ENCODE measurements at places on chromosomes 5 and 9.

DNA sequence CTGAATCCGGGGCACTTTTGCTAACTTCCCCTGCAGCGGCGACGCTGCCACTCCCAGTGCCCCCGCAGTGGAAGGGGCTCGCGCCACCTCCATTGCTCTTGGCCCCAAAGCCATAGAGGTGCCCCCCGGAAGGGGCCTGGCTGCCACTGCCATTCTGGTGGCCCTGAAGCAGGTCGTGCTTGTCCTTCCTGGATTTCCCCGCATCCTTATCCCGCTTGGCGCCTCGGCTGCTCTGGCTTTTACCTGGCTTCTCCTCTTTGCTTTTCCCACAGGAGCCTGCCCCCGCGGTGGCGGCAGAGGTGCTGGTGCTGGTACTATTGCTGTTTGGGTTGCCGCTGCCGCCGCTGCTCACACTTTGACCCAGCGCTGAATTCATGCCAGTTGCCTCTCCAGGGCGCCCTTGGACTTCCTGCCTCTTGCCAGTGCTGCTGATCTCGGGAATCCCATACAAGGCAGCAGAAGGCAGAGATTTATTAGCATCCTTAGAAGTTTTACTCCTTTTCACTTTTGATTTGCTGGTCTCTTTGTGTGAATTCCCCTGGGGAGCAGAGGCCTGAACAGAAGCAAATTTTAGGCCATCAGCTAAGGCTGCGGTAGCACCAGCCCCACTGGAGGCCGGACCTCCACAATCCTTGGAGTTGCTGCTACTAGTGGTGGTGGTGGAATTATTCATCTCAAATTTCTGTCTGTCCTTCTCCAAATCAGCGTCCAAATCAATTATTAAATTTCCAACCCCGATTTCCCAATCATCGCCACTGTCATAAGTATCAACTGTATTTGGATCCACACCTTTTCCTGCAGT is 2.1 kb downstream of the ZNF608 start:
- no peak for DNase-seq

DNA sequence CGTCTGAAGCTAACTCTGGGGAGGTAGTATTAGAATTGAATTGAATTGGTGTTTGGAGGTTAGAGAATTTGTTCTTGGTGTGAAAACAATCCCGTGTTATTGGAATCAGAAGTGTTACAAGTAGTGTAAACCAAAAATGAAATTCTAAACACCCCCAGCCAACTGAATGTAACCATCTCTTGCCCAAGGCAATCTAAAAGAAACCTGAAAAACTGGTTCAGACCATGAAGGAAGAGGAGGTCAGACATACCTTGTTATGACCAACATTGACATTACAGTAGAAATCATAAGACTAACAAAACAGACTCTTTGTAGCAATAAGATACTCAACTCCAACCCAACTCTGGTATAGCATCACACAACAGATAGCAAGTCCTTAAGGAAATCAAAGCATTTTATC is 159.0 kb downstream of the TUSC1 start:
- DNase-seq, result no peak

DNA sequence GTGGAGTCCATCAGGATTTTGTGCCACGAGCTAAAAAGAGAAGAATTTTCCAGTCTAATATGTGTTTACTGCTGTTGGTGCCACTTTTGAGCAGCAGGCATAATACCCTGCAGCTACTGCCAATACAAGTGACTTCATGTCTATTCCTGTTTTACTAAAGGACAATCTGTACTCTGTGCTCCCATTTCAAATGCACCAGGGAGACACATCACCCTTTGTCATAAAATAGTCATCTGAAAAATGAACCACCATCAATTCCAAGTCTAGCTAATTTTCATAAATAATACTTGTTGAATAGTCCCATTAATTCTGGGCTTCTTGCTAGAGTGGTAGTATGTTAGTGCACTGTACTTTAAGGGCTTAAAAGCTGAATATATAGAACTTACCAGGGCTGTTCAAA is 8.9 kb upstream of the PKD2L2 start:
- no peak for DNase-seq

GRCh38 chr9:93173365-93174051 is 10.4 kb upstream of the WNK2 start:
- DNase-seq, result no peak

GRCh38 chr5:94402096-94402495 is 216.3 kb downstream of the KIAA0825 start:
- DNase-seq, result no peak

GRCh38 chr5:66617226-66617861 is 21.2 kb downstream of the MAST4 start:
- no peak for DNase-seq

GRCh38 chr5:53480416-53481158 is at the start of gene FST:
Gene FST, plus strand, starts transcription at chr5:53480629. Its CDS starts 163 bp downstream, at chr5:53480792.
- DNase-seq, result peak; percentile 49

GRCh38 chr5:132886064-132886823 is 12.8 kb downstream of the LEAP2 start:
- no peak for DNase-seq

DNA sequence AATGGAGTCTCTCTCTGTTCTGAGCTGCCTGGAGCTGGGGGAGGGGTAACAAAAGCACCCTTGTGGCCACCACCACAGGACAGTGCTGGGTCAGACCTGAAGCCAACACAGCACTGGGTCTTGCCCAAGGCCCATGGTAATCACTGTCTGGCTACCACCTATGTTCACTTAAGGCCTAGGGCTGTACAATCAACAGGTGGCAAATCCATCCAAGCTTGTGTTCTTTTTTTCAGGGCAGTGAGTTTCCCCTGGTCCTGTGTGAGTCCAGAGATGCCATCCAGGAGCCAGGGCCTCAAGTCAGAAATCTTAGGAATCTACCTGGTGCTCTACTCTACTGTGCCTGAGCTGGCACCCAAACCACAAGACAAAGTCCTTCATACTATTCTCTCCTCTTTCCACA is 20.1 kb upstream of the OTP start:
- no peak for DNase-seq

DNA sequence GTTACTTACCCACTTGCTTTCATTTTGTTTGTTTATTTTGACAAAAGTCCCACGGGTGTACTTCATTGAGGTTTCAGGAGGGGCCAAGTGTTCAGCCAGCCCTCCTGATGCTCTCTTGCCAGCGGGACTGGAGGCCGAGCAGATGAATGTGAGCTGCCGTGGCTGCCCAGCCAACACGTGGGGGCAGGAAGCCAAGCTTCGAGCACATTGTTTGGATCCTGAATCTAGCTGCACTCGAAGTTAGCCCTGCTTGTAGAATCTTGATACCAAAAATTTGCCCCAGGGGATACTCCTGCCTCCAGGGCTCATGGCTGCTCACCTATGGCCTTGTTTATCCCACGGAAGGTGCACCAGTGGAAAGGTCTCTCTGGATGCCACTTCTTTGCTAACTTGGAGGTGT is 49.3 kb downstream of the RASGEF1C start:
- no peak for DNase-seq

DNA sequence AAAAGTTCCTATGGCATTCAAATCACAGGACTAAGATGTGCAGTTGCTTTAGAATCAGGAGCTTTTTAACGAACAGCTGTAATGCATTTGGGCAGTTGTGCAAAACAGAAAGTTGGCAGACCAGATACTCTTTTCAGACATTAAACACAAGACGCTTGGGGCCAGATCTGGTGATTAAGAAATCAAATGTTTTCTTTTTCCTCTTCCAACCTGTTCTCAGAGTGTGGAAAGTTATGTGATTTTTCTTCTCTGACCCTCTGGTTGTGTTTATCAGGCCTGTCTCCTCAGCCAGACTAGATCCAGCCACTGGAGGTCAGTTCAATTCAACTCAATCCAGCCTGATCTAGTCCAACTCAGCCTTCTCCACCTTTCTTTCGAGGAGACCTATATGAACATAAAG is 298.5 kb upstream of the PCSK5 start:
- DNase-seq, result no peak

- DNase-seq, result no peak
These were observed 394.6 kb downstream of the ELAVL2 start for GRCh38 chr9:23431459-23431858.

GRCh38 chr5:168592014-168592368 is 12.8 kb upstream of the PANK3 start:
- DNase-seq, result no peak

DNA sequence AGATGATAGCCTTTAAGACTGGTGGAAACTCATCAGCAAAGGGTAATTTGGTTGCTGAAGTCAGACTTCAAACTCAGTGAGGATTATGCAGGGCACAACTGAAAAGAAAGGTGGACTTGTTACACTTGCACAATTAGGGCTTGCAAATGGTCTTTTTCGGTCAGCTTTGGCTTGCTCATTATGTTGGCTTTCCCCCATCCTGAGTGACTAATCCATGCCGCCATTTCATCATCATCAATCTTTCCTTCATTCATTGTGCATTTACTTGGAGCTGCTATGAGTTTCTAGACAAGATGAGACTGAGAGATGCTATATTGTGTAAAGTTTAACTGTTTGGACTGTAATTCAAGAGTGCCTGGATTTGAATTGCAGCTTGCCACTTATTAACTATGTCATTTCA is 134.8 kb upstream of the PPP1R2B start:
- no peak for DNase-seq

GRCh38 chr9:71680189-71680980 is 87.9 kb downstream of the CEMIP2 start:
- DNase-seq, result peak; percentile 16

DNA sequence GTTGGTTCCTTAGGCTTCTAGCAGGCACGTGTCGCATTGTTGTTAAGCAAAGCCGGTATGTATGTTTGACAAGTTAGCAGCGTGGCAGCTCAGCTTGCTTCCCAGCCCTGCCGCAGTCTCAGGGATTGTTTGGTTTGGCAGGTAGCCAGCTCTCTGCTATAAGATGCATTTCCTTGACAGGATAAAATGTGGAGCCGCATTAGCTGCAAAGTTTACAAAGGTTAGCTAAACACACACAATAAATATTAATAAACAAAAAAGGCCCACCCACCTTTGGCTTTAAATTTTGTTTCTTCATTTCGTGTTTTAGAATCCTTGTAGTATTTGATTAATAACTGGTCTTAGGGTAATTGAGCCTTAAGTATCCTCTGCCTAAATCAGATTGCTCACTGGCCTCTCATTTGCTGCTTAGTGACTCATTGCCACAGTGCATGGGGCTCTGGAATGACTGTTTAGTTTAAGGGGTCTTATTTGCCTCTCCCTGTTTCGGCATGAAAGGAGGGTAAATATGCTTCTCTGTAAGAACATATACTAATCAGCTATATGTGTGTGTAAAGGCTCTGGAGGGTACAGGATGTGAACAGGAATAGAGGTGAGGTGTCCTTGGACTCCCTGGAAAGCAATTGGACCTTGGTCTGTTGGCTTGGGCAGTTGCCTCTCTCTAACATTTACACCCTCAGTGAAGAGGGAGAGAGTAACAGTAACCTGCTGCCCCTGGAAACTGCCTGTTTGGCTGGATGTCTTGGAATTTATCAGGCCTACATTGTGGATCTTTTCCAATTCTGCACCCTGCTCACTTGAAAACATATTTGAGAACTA is 122.0 kb downstream of the GDNF start:
- no peak for DNase-seq

DNA sequence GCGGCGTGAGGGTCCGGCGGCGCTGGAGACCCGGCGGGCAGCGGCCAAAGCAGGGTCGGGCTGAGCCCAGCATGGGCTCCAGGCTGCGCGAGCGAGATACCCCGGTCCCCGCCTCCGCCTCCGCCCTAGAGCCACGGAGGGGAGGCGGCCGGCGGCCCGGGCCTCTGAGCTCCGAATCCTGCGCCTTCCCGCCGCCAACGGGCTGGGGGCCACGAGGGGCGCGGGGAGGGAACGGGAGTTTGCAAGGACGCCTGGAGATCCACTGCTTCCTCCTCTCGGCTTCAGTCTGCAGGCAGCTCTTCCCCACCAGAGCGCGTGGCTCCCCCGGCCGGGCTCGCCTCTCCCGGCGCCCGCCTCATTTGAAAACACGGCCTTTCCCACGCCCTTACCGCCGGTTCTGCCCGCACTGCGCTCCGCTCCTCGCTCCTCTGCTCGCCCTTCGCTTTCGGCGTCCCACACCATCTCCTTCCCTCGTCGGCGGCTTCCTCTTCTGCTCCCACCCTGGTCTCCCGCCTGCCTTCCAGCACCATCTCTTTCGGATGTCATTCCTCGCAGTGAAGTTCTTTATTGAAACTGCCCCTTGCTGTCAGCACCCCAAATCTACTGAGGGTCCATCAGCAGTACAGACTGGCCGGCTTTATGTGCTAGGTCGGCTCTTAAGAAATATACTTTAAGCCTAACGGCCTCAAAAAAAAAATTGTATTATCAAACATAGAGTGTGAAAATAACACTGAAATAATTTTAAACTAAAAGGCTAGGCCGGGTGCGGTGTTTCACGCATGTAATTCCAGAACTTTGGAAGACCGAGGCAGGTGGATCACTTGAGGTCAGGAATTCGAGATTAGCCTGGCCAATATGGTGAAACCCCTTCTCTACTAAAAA is 105.0 kb upstream of the FAM120A start:
- DNase-seq, result peak; percentile 44

DNA sequence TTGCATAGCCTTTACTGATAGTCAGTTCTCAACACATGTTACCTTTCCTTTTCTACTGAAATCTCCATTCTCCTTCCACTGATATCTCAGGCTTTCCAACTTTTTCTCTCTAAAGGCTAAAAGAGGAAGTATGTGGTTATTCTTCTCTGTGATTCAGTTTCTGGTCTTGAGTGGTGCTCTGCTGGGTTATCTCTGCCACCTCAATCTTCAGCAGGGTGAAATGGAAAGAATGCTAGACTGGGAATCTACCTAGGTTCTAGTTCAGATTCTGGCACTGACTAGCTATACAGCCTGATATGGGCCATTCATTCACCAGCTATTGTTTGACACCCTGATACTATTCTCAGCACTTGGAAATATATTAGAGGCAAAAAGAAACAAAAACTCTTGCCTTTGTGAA is 124.9 kb upstream of the GRIA1 start:
- no peak for DNase-seq

GRCh38 chr5:640461-641330 is 28.6 kb downstream of the CEP72 start:
- DNase-seq, result no peak

DNA sequence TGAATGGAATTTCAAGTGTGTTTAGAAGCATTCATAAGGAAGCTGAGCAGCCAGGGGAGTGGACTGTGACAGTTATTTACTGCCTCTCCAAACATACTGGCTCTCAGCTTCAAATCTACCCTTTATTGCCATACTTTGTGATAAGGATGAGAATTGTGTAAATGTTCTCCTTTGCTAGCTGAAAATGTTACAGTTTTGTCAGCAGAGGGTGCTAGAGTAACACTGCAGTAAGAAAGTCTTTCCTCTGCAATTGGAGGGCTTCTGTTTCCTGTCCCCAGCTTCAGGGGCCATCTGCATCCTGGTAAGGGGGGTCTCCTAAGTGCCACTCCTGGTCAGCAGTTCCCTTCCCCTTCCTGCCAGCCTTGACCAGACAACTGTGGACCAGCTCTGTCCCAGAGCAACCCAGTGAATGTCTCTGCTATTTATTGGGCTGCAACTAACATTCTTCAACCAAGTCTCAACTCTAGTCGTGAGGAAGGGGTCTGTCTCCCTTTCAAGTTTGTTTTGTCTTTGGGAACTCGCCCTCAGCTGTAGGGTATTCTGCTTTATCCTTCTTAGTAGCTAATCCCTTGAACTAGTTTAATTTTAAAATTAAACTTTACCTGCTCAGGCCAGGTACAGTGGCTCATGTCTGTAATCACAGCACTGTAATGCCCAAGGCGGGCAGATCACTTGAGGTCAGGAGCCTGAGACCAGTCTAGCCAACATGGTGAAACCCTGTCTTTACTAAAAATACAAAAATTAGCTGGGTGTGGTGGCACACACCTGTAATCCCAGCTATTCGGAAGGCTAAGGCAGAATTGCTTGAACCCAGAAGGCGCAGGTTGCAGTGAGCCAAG is 45.3 kb downstream of the RAPGEF6 start:
- peak; percentile 86 for DNase-seq

GRCh38 chr9:96719921-96720320 is 58.0 kb downstream of the ZNF510 start:
- peak; percentile 4 for DNase-seq

GRCh38 chr9:136697821-136698526 is 10.7 kb upstream of the AGPAT2 start:
- DNase-seq, result peak; percentile 77

Data from hematopoietic multipotent progenitor cell treated with erythropoietin and hydrocortisone succinate and interleukin-3 and kit ligand, for 4 days (in vitro differentiated cells).